ENCODE measurements at places on chromosomes 2 and 18.

DNA sequence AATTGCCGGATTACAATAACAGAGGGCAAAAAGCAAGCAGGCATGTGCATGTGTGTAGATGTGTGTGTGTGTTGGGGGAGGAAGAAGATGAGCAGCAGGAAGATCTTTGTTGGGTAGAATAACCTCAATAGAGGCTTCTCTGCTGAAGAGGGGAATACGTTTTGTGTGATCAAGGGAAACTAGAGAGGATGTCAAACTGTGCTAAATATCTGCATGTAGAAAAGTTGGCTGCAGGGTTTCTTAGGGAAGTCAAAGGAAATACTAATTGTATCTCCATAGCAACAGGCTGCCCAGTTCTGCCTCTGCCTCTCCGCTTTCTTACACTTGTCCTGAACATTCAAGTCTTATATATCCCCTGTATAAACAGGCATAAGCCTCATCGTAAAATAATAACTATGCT lies 190.1 kb upstream of the RND3 start:
- DNase-seq = no peak

- no peak for DNase-seq
Observed at GRCh38 chr18:9726175-9726574, 18.1 kb downstream of the RAB31 start.

DNA sequence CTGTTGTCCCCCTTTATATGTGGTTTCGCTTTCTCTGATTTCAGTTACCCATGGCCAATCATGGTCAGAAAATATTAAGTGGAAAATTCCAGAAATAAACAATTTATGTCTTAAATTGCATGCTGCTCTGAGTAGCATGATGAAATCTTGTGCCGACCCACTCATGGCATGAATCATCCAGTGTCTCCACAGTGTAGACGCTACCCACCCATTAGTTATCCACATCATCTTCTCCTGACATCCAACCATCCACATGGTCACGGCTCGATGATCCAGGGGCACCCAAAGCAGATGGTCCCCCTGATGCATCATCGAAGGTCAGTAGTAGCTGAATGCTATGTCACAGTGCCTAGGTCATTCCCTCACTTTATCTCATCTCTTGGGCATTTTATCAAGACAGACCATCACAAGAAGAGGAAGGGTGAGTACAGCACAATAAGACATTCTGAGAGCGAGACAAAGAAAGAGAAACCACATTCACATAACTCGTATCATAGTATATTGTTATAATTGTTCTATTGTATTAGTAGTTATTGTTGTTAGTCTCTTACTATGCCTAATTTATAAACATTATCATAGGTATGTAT lies 44.1 kb upstream of the ACKR3 start:
- no peak for DNase-seq

- no peak for DNase-seq
Observed at GRCh38 chr2:16522031-16522831, 143.4 kb downstream of the CYRIA start.

GRCh38 chr2:11932048-11932512 lies 185.6 kb downstream of the LPIN1 start:
- DNase-seq = no peak

DNA sequence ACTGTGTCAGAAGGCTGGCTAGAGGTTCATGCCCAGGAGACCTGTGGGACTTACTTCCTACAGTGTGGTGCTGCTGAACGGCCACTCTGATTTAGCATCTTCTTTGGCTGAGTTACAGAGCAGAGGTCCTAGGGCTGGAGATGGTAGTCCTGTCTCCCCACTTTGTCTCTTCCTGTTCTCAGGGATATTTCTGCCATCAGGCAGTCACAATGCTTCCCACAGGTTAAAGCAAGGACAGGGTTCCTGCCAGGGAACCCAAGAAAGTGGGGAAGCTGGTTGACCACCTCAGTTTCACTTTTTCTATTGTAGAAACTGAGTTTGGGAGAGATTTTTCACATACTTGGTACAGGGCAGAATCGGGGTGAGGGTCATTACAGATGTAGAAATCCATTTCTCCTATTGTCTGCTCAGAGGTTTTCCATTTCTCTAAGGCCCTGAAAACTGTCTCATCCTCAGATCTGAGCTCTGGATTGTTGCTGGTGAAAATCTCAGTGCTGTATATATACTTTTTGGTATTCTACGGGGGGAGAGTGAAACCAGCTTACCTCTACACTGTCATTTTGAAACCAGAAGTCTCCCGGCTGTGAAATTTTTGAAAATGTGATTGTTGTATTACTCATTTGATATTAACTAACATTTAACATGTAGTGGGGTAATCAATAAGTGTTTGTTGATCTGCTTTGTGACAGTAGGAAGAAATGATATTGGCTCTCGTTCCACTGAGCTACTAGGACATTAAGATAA lies 37.0 kb upstream of the MEP1B start:
- no peak for DNase-seq

GRCh38 chr2:216591480-216591879 lies 41.7 kb upstream of the IGFBP2 start:
- no peak for DNase-seq

DNA sequence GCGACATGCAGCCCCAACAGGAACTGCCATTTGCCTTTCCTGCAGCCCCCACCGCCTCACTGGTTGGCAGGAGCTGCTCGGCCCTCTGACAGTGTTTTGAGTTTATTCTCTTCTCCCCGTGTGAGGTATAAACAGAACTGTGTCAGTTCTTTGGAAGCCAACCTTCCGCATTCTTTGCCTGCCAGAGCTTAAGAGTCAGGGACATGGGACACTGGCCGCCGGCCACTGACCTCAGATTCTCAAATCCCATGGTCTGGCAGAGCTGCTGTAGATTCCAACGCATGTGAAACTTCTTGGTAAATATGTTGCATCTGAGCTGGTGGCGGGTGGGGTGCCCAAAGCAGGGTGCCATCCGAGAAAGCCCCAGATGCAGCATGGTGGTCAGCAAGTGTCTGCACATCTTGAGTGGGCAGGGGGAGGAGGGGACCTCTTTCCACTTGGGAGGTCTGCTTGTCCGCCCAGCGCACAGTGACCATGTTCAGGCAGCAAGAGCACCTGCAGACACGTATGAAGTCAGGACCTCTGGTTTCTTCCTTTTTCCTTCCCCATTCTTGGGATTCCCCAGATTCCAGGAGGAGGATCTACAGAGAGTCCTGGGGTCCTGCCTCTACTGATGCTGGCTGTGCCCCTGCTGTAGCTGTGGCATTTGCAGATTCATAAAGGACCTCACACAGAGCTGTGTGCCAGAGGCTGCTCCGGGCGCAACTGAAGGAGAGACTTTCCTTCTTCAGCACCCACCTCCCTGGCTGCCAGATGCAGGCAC lies 23.8 kb downstream of the ASB18 start:
- DNase-seq = no peak

DNA sequence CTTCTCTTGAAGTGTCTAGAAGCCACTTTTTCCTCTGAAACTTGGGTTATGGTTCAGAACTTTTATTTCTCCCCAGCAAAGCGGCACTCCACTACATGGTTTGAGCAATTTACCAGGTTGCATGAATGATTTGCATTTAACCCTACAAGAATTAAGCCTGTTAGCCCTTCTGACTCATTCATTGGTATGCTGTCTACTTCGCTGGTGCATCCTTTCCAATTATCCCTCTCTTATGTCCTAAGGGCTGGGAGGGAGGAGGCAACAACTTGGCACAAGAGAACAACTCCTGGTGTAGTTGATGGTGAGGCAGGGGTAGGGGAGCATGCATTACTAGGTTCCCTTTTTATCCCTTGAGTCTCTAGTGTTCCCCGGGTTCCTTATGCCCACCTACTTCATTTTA lies 293.4 kb upstream of the MEX3C start:
- no peak for DNase-seq

- no peak for DNase-seq
Observed at GRCh38 chr2:235688511-235689426, 194.9 kb downstream of the AGAP1 start.

DNA sequence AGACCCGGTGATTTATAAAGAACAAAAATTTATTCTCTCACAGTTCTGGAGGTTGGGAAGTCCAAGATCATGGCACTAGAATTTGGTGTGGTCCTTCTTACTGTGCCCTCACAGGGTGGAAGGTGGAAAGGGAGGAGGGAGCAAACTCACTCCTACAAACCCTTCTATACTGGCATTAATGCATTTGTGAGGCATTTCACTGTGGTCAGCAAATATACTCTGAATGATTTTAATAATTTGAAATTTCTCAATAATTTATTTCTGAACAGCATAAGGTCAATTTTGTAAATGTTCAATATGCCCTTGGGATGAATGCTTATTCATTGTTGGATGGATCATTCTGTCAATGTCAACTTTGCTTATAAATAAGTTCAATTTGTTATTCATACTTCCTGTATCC lies 120.6 kb downstream of the GATA6 start:
- DNase-seq = no peak

GRCh38 chr2:230920167-230920566 lies 4.9 kb downstream of the GPR55 start:
- no peak for DNase-seq

- no peak for DNase-seq
Observed at GRCh38 chr2:160533482-160533881, 39.9 kb upstream of the RBMS1 start.

GRCh38 chr2:35931626-35932025 lies 424.0 kb upstream of the CRIM1 start:
- no peak for DNase-seq

DNA sequence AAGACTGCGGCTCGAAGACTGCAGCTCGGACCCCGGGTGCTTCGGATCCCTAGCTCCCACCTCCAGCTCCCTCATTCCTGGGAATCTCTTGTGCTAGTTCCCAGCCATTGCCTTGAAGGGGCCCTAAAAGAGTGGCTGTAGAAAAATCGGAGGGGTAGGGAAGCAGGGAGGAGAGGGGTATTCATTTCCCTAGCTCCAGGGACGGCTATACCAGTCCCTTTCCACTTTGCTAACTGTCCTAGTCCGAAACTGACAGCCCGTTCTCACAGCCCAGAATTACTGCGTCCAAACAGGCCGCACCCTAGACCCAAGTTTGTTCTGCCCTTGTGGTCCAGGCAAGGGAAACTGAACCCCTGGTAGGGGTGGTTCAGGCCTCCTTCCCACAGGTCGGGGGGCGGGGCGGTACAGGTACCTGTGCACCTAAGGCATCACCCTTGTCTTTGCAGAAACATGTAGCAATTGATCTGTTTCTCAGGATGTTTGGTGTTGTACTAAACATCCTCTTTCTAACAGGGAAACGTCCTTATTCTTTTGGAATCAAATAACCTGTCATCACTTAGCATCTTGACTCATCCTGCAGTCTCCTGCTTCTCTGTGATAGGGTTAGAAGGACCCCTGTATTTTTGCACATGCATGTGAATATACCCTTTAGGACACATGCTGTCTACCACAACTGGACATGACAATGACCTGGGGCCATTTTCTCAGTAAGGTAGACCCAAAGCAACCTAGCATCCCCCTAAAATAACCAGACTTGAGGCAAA lies 4.0 kb downstream of the EMX1 start:
- DNase-seq = no peak

GRCh38 chr2:28997847-28998735 lies 17.0 kb downstream of the TOGARAM2 start:
- DNase-seq = no peak

- DNase-seq = no peak
Observed at GRCh38 chr18:51051105-51051712, 21.2 kb downstream of the SMAD4 start.

GRCh38 chr2:26202981-26203490 lies 30.1 kb downstream of the GAREM2 start:
- no peak for DNase-seq

DNA sequence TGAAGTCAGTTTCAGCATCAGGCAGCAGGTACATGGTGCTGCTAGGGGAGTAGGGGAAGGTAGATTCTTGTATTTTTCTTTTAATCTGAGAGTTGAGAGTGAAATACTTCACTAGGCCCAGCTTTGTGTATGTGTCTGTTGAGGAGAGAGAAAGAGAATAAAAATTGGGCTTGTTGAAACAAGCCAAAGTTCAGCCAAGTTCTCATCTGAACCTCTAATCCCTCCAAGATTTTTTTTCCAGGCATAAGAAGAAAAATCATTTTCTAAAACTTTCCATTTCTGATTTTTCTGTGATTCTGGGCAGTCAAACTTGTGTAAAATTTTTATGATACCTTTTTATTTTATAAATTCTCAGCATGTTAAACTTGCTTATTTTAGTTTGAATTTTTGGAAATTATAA lies 55.6 kb downstream of the PTPRM start:
- DNase-seq = no peak

GRCh38 chr2:107108556-107108955 lies 222.6 kb upstream of the ST6GAL2 start:
- DNase-seq = no peak

DNA sequence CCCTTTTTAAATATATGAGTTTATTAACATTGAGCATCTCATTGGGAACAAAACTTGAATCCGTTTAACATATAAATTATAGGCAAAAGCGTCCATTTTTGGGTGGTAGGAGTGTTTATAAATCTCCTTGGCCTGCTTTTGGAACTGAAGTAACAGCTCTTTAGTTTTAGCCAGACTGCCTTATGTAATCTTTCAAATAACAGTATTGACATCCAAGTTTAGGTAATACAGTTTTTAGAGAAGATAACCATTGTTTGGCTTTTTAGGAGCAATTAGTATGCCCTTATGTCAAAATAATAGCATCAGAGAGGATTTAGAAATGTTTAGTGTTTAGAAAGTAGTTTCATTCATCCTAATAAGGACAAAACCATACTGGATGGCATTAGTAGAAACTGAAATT lies 361.9 kb downstream of the ARHGAP15 start:
- DNase-seq = no peak

DNA sequence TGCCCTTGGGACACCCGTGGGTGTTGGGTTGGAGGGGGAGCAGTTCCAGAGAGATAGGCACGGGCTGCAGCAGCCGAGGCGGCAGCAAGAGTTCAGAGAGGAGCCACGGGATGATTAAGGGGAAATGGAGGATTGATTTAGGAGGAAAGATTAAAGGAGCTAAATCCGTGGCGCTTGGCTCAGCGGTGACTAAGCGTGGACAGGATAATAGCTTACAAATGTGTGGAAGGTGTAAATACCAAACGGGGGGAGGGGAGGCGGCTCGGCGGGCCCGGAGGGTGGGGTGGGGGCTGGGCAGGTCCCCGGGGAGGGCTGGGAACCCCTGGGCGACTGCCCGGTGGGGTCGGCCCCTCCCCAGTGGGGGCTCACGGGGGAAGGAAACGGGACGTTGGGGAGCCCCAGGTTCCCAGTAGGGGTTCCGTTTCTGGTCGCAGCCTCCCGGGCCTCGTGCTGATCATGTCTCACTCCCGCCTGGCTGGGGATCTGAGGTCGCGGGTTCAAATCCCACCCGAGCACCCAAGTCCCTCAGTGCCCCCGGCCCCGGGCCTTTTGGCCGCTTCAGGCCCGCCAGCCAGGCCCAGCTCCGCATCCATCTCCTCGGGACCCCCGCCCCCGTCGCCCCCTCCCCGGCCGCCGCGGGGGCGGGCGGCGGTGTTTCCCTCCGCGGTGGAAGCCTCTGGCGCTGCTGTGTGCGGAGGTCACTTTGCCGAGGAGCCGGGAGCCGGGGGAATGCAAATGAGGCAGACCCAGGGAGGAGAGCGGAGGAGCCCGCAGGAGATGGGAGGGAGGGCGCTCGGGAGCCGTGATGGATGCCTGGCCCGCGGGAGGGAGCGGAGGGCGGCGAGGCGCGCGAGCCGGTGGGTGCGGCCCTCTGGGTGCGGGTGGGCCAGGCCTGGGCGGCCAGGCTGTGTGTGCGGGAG lies 8.1 kb downstream of the ASIC4 start:
- DNase-seq = no peak

Measured in stimulated activated CD4-positive, alpha-beta T cell treated with anti-CD3 and anti-CD28 coated beads, Interleukin-4, amount 100 ng/mL, for 4 hours (primary cell).